ENCODE measurements at places on chromosomes 11 and 22. TPM values are rescaled to one million over a fixed set of nuclear protein-coding genes. Genes with fewer than 3 reads are reported as not detected.

ZNF280A gene
- under 0.01 TPM for total RNA-seq

IRAG1 gene
- 14.8 TPM for total RNA-seq

RFPL2 gene
- total RNA-seq = not detected

BRSK2 gene
- 0.58 TPM for total RNA-seq

TTC17 gene
- total RNA-seq = 44.1 TPM

UPK3A gene
- total RNA-seq = not detected

A4GALT gene
- total RNA-seq = 20.9 TPM

SYT7 gene
- total RNA-seq = 0.19 TPM

KDM2A gene
- 40.3 TPM for total RNA-seq

TENM4 gene
- total RNA-seq = 16.6 TPM

SCO2 gene
- total RNA-seq = 0.56 TPM

CADM1 gene
- 4.6 TPM for total RNA-seq

Measured in regular cardiac myocyte (primary cell).